Panc1 (cell line): ENCODE measurements at places on chromosomes 3 and 15.

- no peak for DNase-seq
Measured at GRCh38 chr3:143184099-143184498, 64.5 kb downstream of the CHST2 start.

GRCh38 chr3:186261638-186262037, 100.4 kb downstream of the DGKG start:
- DNase-seq, result no peak

GRCh38 chr15:90762109-90762508, 45.0 kb downstream of the BLM start:
- no peak for DNase-seq

DNA sequence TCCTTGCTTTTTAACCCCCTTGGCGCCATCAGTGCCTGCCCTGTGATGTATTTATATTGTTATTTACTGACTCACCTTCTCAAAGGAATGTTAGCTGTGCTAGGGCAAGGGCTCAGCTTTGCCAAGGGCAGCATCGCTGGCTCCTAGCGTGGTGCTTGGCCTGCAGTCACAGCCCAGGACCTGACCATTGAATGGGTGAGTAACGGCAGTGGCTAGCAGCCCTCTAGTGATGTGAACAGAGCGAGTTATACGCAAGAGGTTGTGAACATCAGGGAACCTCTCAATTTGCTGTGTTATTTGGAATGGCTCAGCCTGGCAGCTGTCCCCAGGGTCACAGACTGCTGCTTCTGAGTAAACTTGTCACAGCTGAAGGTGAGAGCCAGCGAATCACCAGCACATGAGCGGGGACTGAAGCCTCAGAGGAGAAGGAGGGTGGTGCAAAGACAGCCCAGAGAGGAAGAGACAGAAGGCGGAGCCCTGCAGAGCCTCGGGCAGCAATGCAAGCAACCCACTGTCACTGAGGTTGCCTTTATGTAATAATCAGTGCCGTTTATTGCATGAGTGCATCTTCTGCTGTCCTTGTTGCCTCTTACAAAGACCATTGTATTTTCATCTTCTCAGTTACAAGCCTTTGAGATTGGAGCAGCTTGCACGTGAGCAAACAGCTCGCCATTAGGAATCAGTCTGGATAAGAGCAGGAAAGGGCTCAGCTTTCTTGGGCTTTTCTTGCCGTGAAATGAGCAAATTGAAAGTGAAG, 158.3 kb downstream of the SLCO3A1 start:
- no peak for DNase-seq

- no peak for DNase-seq
Measured at GRCh38 chr3:42672515-42672914, 12.8 kb upstream of the KLHL40 start.

DNA sequence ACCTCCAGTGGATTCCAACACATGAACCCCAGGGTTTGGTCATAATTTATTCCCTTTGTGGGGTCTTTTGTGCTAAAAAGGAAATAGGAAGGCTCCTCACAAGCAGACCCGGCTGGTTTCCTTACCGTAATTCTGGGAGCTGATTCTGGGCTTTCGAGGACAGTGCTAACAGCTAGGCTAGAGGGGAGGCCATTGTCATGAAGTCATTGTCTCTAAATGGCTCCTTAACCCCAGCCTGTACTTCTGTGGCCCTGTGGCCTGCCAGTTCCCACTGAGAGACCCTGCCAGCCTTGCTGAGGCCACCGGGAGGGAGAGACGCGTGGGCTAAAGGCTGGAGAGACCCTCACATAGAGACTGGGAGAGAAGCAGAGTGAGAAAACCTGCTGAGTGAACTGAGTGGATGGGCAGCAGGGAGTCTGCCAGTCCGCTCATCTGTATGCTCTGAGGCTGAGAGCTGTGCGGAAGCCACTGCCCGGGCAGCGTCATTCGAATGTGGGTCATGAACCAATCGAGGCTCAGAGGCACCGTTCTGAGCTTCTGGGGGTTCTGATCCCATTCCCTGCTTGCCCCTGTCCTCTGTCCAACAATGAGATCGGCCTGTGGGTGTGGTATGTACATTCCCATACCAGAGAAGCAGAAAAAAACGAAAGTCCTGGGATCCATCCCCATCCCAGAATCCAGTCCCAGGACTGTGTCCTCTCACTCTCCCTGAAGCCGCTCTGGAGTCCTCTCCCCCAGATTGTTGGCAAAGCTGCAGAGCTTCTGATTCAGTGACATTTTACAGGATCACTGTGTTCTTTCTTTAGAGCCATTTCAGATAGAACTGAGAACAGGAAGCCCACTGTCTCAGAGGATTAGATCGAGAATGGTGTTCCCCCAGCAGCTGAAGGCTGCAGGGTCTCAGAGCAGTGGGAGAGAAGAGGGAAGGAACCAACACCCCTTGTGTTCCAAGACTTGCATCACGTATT, 21.3 kb upstream of the DGKG start:
- no peak for DNase-seq

DNA sequence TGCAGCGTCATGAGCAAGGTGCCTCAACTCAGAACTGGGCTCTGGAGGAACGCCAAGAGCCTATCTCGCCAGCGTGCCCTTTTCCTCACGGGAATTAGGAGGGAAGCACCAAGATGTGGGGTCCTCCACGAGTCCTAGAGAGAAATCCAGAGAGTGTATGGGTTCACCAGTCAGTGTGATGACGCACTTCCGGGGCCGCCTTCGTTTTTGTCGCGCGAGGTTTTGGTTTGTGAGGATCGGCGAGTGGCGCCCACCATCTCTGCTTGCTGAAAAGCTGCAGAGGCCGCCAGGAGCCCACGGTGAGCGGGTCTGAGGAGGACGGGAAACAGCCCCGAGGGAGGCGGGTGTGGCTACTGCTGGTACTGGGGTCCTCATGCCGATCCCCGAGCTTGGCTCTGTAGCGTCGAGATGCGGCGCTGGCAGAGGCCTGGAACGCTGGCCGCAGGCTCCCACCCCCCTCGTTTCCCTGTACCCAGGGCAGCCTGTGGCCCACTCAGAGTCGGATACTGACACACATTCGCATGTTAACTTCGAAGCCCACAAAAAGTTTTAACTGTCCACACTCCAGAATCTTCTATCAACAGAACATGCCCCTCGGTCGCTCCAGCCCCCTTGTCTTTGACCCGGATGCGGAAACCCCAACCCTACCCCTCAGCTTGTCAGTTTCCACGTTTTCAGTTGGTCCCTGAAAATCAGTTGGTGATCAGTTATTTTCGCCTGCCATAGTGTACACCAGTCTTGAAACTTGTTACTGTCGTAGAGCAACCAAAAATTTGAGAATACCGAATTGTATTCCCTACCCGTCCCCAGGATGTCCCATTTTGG, 30.4 kb downstream of the ZNF662 start:
- DNase-seq, result no peak

DNA sequence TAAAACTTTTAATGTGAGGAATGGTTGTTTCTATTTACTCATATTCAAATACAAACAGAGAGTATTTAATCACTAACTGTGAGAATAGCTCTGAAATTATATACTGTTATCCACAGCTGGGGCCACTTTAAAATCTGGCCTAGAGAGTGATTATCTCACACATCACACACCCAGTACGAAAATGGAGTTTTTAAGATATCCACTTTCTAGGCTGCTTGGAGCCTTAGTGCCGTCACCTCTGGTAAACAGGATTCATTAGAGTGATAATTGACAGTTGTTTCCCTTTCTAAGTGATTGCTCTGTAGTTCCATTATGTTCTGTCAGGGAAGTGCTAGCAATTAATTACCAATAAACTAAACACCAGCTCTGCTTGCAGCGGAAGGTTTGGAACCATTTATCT, 942.4 kb downstream of the FHIT start:
- no peak for DNase-seq

- DNase-seq, result no peak
Measured at GRCh38 chr3:188797045-188797444, 374.7 kb upstream of the TPRG1 start.

- DNase-seq, result no peak
Measured at GRCh38 chr3:197371591-197372046, 73.2 kb upstream of the DLG1 start.

GRCh38 chr3:33597257-33597689, 120.8 kb downstream of the CLASP2 start:
- DNase-seq, result no peak

DNA sequence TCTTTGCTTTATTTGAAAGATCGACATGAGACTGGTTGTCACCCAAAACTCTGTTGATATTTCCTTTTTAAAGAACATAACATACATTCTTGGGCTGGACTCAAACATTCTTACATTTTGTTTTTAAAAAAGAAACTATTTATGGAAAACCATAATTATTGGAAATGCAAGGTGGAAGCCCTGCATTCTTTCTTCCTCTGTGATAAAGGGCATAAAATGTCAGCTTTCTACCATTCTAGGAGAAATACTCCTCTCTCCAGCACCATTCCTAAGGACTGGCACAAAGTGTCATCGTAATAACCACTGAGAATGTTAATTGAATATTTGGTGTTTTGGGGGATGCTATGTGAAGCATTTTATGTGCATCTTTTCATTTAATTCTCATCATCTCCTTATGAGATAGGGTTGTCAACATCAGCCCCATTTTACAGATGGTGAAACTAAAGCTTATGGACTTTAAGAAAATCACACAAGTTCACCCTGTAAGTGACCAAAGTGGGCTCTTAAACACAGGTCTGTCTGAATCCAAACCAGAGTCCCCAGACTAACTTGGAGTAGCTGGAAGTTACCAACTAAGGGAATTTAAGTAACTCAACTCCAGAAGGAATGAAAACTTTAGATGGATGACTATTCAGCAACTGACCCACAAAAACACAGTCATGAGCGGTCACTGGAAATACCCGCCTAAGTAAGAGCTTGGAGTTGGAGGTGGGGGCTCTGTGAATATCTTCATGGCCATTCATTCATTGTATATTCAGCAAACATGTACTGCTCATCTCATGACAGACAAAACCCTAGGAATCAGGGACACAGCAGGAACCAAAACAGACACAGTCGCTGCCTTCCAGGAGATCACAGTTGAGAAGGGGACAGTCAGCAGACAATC, 45.9 kb upstream of the LMCD1 start:
- no peak for DNase-seq

- DNase-seq, result no peak
Measured at GRCh38 chr3:22536541-22536940, 666.6 kb upstream of the UBE2E2 start.

GRCh38 chr3:95673215-95673614, 1141.2 kb upstream of the EPHA6 start:
- no peak for DNase-seq

DNA sequence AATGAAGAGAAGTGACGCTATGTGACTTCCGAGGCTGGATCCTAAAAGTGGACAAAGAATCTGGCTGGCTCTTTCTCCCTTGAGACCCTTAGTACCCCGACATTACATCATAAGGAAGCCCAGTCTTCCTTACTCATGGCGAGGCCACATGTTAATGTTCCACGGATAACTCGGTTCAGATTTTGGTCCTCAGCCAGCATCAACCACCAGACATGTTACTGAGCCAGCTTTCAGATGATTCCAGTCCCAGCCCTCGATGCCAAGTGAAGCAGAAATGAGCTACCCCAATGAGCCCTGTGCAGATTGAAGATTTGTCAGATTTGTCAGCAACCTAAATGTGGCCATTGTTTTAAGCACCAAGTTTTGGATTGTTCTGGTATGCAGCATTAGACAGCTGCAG, 46.6 kb downstream of the SLCO2A1 start:
- no peak for DNase-seq

DNA sequence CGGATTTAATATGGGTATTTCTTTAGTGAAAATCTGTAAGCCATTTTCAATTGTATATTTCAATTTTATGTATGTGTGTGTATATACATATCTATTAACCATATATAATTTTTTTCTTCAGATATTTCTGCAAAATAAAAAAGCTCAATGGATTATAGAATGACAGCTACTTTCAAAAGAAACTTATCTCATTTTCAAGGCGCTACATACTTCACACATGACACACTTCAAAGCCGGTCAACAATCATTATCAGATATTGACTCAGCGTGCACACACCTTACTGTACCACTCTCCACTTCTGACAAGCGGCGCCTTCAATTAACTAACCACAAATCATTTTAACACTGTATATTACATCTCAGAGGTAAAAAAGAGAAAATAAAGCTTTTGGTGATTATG, 39.6 kb downstream of the ATP13A3 start:
- no peak for DNase-seq

DNA sequence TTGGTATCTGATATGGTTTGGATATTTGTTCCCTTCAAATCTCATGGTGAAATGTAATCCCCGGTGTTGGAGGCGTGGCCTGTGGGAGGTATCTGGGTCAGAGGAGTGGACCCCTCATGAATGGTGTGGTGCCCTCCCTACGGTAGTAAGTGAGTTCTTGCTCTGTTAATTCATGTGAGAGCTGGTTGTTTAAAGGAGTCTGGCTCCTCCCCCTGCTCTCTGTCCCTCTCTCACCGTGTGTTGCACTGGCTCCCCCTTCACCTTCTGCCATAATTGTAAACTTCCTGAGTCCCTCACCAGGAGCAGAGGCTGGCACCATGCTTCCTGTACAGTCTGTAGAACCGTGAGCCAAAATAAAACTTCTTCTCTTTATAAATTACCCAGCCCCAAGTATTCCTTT, 246.9 kb upstream of the AGTR1 start:
- DNase-seq, result no peak

GRCh38 chr15:57797568-57798267, 91.2 kb downstream of the POLR2M start:
- no peak for DNase-seq

DNA sequence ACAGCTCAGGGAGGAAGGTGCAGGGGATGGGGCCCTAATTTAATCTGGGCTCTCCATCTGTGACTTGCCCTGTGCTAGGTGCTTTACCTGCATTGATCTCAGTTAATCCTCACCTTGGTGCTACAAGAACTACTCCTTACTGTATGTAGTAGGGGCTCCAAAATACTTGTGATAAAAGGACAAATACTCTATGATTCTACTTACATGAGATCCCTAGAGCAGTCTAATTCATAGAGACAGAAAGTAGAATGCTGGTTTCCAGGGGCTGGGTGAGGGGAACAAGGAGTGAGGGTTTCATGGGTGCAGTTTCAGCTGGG, 67.2 kb downstream of the SLC6A1 start:
- no peak for DNase-seq

- DNase-seq, result no peak
Measured at GRCh38 chr15:62795171-62795570, 247.4 kb upstream of the TPM1 start.

- no peak for DNase-seq
Measured at GRCh38 chr3:132435911-132436425, 18.7 kb downstream of the DNAJC13 start.
